ENCODE measurements at places on chromosomes 7 and 10.

DNA sequence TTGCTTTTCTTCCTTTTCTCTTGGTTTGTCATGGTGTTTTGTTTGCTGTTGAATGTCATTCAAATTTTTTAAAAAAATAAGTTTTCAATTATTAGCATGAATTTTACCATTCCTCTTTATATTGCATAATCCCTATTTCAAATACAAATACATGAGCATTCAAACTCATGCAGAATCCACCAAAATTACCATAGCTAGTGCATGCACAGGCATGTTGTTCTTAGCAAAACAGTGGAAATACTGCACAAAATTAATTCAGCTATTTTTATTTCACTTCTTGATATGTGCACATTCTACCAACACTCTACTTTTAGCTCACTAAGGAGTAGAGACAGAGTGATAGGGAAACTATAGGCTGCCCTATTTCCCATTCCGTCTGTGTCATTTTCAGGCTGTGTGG, 670.1 kb upstream of the LRRN3 start:
- no peak for DNase-seq

- no peak for DNase-seq
Measured at GRCh38 chr10:11677480-11677879, 64.7 kb upstream of the ECHDC3 start.

- no peak for DNase-seq
Measured at GRCh38 chr7:125316466-125316865, 386.8 kb upstream of the POT1 start.

GRCh38 chr10:114096864-114097263, 53.2 kb downstream of the ADRB1 start:
- no peak for DNase-seq

DNA sequence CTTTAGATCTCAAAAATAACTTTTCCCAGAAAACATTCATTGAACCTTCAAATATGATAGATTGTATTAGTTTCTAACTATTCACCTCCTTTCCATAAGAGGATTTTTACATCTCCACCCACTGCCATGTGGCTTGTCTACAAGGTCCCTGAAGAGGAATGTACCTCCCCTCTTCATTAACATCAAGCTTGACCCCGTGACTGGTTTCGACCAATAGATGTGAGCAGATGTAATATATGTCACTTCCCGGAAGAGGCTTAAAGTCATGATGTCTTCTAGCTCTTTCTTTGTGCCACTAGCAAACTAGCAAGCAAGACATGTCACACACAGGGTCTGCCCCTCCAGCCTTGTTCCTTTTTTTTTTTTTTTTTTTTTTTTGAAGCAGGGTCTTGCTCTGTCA, 6.9 kb downstream of the BAZ1B start:
- no peak for DNase-seq

DNA sequence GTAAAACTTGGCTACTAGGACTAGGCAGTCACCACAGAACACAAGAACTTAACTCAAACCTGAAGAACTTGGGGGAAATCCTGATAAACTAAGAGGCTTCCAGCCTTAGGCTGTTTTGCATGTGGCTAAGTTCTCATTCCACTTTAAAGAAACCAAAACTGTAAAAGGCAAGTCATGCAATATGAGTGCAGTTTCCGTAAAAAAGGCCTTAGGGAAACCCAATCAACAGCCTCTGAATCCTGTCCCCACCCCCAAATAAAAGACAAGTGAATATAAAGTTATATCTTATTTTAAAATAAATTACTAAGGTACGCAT, 95.1 kb downstream of the USP6NL start:
- DNase-seq = no peak

All from activated T-helper 1 cell treated with Interleukin-2 at 50 U/mL for 16 hours (primary cell).